Chondrocyte (in vitro differentiated cells): ENCODE measurements at places on chromosomes 7 and 10. TPM values are rescaled to one million over a fixed set of nuclear protein-coding genes. Genes with fewer than 3 reads are reported as not detected.

DNA sequence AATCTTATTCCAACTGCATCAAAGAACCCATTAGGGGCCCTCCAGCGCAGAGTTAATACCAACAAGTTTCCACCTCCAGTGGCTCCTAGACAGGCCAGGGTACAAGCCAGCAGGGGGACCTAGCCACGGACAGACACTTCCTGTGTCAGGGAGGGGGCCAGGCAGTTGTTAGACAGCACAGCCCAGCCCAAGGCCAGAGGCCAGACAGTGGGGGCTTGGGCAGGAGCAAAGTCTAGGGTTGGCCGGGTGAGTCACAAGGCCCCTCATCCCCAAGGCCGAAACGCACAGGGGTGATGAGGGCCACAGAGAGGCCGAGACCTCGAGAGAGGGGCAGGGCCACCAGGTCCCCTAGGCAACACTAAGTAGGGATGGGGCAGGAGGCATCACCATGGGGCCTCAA is 19.3 kb upstream of the OPTN start:
- no peak overlapping the region for H3K27ac ChIP-seq
- peaks cover 10% of the 10 kb centered on the region for H3K36me3 ChIP-seq
- peaks cover 27% of the 10 kb centered on the region for H3K4me1 ChIP-seq
- no peak overlapping the region for H3K4me3 ChIP-seq
- no peaks in the 10 kb centered on the region for H3K27me3 ChIP-seq
- DNase-seq: no peak

- peaks cover 75% of the 10 kb centered on the region for H3K4me1 ChIP-seq
- H3K4me3 ChIP-seq: no peak overlapping the region
- H3K27ac ChIP-seq: peak overlapping the region; percentile 82
- H3K27me3 ChIP-seq: no peaks in the 10 kb centered on the region
- no peaks in the 10 kb centered on the region for H3K36me3 ChIP-seq
Measured at GRCh38 chr7:130893441-130893894, 159.5 kb upstream of the KLF14 start.

Gene RET
- total RNA-seq: 0.12 to 0.18 TPM in 2 of 3 replicates, not detected in the other

Gene HOXA11
- not detected in 3 replicates for total RNA-seq

GRCh38 chr10:63068246-63068645 is 64.9 kb upstream of the NRBF2 start:
- no peaks in the 10 kb centered on the region for H3K36me3 ChIP-seq
- no peak overlapping the region for H3K27ac ChIP-seq
- peaks cover 8% of the 10 kb centered on the region for H3K4me1 ChIP-seq
- DNase-seq: no peak
- H3K4me3 ChIP-seq: no peak overlapping the region

- no peak for DNase-seq
- no peaks in the 10 kb centered on the region for H3K36me3 ChIP-seq
- peak within 1 kb of the TSS; percentile 47 for H3K4me3 ChIP-seq
- H3K27ac ChIP-seq: no peak within 1 kb of the TSS
- peaks cover 44% of the 10 kb centered on the region for H3K27me3 ChIP-seq
Measured at GRCh38 chr7:54541669-54542625, at the start of gene VSTM2A. Gene VSTM2A (plus strand): TSS chr7:54542375. CDS start chr7:54542731, 356 bp downstream.

Gene CTAGE15
- total RNA-seq: 0.23 to 0.63 TPM (median 0.32 TPM) in 3 replicates
